Kidney glomerular epithelial cell (primary cell): ENCODE measurements at places on chromosomes 1 and 21.

GRCh38 chr1:54837002-54837853, 36.1 kb upstream of the TTC22 start:
- no peak for DNase-seq

DNA sequence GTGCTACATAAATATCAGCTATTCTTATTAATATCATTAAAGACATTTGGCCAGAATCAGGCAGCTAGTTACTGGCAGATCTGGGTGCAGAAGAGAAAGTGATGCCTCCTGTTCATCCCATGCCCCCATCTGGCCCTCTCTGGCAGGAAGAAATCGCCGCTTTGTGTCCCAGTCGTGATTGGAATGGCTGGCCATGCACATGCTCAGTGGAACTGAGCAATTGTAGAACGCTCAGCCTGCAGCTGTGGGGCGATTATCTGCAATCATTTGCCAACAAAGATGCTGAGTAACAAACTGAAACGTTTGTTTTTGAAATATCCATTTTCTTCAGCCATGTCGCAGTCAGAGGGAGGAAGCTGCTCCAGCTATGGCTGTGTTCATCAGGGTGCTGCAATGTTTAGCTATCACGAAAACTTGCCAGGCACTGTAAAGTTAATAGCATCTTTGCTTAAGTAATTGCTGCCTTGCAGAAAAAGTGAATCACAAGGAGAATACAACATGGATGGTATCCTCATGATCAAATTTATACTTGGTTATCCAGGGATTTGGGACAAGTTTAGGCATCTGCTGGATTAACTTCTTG, 36.5 kb downstream of the NGF start:
- DNase-seq: no peak

GRCh38 chr1:42145764-42146625, 7.2 kb upstream of the GUCA2B start:
- no peak for DNase-seq

GRCh38 chr1:119308130-119308700, 60.4 kb upstream of the HAO2 start:
- DNase-seq: no peak

DNA sequence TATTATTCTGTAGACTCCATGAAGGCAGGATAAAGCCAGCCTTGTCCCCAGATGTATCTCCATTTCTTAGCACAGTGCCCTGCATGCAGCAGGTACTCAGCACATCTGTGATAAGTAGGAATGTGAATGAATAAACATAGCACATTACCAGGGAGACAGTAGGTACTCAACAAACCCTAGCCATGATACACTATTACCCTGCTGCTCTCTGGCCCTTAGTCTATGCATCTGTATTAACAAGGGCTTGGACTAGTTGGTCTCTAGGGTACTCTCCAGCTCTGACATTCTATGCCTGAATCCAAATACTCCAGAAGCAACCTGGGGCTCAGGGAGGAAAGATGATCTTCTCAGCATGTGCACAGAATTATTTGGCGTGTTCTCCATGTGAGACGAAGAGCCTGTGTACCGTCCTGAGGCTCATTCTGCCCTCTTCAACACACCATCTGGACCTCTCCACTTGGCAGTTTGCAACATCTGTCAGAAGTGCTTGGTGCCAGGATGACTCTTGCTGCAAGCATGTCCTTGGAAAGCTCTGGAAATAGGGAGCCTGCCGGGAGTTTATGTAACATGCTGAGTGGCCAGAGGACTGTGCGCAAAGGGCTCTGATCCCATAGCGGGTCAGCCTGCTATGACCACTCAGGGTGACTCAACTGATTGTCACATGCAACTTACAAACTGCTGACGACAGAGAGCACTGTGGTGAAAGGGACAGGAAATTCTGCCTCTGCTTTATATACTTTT, 228.2 kb upstream of the USP24 start:
- DNase-seq: no peak

DNA sequence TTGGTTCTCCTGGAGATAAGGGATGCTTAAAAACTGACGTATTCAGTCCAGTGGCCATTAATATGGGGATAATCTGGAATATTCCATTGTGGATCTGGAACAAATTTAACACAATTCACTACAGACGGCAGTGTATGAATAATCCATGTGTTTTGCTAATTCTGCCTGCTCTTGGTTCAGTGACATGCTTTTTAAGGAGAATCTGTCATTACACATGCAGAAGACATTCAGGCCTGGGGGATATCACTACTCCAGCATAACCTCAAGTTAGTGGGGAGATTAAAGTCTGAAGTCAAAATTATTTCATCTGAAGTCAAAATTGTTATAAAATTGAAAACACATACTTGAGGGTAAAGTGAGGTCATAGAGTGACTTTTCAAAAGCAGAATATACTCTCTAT, 789.3 kb downstream of the USP25 start:
- DNase-seq: no peak

GRCh38 chr1:63628607-63629006, 35.4 kb downstream of the PGM1 start:
- DNase-seq: no peak

DNA sequence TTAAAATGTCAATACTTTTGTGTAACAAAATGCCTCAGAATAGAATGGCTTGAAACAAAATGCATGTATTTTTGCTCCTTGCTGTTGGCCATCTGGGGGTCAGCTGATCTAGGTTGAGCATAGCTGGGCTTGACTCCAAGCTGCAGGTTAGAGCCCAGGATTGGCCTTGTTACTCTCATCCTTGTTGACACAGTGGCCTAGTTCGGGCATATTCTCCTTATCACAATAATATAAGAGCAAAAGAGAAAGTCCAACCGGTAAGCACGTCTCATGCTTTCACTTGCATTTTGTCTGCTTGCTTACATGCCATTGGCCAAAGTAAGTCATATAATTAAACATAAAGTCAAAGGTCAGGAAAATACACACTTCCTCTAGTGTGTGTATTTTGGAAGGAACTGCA, 456.2 kb downstream of the KCNT2 start:
- no peak for DNase-seq

DNA sequence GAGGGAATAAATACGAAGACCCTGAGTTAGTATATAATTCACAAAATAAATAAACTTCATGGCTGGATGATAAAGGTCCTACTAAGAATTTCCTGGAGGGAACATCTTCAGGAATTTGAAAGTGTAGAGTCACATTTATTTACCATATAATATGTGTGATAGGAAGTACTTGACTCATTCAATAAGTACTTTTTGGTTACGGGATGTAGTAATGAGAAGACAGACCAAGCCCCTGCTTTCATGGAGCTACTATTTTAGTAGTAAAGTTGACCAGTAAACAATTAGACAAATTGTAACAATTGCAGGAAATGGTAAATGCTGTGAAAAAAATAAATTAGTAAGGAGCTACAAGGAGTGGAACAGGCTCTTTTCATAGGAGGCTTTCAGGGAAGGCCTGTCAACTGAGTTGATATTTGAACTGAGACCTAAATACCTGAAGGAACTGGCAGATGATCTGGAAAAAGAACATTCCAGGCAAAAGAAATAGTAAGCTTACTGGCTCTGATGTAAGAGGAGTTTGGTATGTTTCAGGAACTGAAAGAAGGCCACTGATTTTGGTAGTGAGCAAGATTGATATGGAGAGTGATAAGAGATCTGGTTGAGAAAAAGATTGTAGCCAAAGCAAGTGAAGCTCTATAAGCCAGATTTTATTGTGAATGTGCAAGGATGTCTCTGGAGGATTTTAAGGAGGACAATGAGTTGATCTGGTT, 36.2 kb downstream of the CAMSAP2 start:
- DNase-seq: no peak

DNA sequence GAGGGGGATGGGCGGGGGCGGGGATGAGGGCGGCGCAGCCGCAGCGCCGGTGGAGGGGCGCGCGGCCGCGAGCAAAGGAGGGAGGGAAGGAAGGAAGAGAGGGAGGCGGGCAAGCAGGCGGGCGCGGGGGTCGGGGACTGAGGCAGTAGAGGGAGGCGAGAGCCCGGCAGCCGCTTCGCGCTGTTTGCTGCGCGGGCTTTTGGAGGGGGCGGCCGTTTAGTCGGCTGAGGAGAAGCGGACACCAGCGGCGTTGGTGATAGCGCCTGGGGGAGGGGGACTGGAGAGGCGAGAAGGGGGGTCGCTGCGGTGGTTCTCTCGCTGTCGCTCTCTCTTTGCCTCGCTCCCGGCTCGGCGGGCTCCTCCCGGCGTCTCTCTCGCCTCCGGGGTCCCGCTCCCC, at the start of gene HS2ST1:
Gene HS2ST1 (plus strand): TSS at position 35 of the 397 bp plus-strand sequence.
- no peak for DNase-seq

DNA sequence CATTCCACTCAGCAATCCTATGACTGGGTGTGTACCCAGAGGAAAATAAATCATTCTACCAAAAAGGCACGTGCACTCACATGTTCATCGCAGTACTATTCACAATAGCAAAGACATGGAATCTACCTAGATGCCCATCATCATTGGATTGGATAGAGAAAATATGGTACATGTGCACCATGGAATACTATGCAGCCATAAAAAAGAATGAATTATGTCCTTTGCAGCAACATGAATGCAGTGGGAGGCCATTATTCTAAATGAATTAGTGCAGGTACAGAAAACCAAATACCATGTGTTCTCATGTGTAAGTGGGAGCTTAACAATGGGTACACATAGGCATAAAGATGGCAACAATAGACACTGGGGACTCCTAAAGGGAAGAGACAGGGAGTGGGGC, 39.9 kb upstream of the SLC35F3 start:
- DNase-seq: no peak

DNA sequence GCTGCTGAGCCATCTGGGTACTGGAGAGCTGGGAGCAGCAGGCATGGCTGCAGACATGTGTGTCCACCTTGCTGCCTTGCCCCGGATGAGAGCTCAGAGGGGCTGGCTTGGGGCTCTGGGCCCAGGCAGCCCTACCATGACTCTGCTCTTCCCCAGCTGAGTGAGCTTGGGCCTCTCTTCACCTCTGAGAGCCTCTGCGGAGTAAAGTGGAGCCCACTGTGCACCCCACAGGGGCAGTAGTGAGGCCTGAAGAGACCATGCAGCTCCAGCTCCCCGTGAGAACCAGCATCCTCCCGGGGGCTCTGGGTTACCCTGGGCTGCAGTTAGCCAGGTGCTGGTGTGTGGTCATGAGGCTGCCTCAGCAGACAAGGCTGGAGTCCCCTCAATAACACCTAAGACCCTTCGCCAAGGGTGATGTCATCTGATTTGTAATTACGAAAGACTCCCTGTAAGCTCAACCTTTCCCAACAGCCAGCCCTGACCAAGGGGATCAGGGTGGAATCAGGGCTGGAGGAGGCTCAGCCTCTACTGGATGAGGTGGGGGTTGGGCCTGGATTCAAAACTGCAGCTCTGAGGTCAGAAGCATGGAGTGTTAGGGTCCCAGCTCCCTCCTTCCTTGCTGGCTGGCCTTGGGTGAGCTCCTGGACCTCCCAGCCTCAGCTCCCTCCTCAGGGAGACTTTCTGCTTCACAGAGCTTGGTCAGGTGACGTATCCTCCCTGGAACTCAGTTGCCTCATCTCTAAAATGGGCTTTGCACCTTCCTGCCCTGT, 308.0 kb downstream of the MATN1 start:
- DNase-seq: no peak

GRCh38 chr21:46205766-46206162, 21.5 kb upstream of the SPATC1L start:
- DNase-seq: no peak

DNA sequence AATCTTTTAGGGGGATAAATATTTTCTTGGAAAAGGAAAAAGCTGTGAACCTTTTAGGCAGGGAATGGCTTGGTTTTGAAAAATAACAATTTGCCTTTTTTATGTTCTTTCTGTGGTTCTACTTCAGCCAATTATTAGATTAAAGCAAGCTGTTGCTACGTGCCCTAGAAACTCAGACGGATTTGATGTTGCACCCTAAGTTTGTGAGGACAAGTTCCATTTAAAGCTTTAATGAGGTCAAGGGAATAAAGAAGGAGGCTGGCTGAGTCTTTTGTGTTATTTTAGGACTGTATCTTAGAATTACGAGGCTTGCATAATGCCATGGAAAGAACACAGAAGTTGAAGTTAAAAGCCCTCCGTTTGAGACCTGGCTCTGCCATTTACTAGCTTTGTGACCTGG, 216.9 kb downstream of the NUF2 start:
- no peak for DNase-seq

GRCh38 chr1:187294421-187295201, 465.9 kb downstream of the PLA2G4A start:
- no peak for DNase-seq

DNA sequence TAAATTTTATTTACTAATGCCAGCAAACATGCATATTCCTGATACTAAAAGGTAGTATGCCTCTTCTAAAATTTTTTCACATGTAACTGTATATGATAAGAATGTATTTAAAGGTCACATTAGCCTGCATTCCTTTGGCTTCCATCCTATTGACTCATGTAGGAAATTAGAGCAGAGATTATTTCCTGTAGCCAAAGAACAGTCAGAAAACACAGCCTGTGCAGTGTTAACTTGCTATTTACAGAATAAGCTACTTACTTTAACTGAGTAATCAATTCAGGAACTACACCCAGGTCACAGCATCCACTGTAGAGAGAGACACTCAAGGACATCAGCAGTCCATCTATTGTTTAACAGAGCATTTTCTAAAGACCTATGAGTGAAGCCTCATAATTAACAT, 154.5 kb upstream of the ADGRL4 start:
- no peak for DNase-seq

DNA sequence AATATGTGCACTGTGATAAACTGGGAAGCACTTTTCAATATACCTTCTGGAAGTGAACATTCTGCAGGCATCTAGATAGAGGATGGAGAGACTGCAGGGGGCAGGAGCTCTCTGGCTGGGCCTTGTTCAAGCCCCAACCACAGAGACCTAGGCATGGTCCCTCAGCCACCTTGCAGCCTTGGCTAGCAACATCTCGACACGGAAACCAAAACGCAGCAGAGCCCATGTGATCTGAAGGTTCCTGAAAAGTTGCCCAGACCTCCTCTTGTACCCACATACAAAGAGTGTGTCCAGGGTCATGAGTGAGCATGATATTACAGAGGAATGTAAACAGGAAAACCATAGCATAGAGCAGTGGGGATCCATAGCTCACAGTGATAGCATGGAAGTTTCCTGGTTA, 33.1 kb upstream of the SAMD11 start:
- DNase-seq: no peak

- DNase-seq: no peak
These were observed 612.0 kb downstream of the MATN1 start for GRCh38 chr1:30111431-30111830.

- no peak for DNase-seq
These were observed 79.7 kb downstream of the TGFBR3 start for GRCh38 chr1:91806181-91806768.

DNA sequence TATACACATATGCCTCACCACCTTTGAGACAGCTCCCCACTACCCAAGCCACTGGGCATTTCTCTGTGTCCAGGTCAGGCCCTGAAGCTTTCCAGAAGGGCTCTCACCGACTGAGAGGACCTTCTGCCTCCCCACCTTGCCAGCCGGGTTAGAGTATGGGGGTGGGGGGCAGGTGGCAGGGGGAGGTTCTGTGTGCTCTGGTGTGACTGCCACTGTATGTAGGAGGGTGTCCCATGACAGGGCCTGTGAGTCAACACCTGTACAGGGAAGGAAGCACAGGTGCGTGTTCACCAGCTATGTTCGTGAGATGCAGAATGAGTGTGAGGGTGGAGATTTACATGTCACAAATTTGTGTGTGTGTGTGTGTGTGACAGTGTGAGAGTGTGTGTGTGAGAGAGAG, 7.0 kb downstream of the AHDC1 start:
- no peak for DNase-seq
